ENCODE measurements at places on chromosomes 1 and 21. TPM values are rescaled to one million over a fixed set of nuclear protein-coding genes. Genes with fewer than 3 reads are reported as not detected.

The B3GALT2 gene
- total RNA-seq: not detected

The ANKRD45 gene
- not detected for total RNA-seq

The KLHDC7A gene
- total RNA-seq: not detected

The SLC30A10 gene
- total RNA-seq: not detected

The RNU1-2 gene
- 4,195 TPM for total RNA-seq

The FALEC gene
- total RNA-seq: 1.1 TPM

The CDCA8 gene
- total RNA-seq: 1.9 TPM

DNA sequence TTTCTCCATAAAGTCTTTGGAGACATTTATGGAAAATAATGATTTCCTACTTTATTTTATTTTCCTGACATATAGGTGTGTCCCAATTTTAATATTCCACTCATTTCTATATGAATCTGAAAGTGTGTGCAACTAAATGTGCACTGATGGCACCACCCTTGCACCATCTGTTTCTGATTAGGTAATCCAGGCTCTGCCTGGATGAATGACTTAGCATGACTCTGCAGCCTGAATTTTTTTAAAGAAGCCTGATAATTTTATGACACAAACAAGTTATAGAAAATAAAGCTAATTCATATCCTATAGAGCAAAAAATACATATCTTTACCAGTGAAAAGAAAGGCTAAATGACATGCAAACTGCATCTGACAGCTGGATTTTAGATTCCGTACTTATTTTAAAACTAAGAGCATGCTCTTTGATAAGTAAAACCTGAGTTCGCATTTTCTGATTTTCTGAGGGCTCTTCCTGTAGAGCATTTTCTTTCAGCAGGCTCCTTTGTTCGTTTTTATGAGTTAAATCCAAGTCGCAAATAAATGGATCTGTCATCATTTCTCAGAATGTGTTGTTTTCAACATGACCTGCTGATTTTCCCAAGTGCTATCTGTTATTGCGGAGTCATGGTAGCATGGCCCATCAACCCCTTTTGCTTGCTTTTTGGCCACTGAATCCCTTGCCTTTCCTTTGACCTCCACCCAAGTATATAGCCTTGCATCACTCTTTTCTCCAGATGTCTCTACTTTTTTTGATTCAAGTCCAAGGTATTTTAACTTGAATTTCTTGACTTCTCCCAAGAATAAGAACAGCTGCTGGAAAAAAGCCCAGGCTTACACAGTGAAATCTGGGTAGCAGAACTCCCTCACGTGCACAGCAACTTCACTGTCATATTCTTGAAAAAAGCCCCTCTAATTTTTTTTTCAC is 52.8 kb upstream of the LYPLAL1 start:
- no peak for DNase-seq

GRCh38 chr1:54853793-54854370 is 33.1 kb downstream of the DHCR24 start:
- DNase-seq: no peak

DNA sequence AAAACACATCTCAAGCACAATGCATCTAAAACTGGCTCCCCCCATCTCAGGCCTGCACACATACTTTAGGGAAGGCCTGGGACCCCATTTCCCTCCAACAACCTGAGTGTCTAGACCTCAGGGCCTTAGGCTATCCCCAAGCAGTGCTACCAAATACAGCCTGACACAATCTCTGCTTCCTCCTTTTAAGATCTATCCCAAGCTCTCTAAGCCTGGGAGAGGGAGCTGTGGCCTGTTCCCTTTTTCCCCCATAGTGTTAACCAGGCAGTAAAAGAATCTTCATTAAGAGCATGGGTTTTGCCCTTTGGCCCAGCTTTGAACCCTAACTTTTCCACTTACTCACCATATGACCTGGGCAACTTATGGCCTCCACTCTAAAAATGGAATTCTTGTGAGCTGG is 10.8 kb upstream of the COL8A2 start:
- no peak for DNase-seq
